ENCODE measurements at places on chromosomes 3 and 15. TPM values are rescaled to one million over a fixed set of nuclear protein-coding genes. Genes with fewer than 3 reads are reported as not detected.

PIGZ gene
- 2.5 TPM for polyA plus RNA-seq

SLC25A36 gene
- 43.6 TPM for polyA plus RNA-seq

NUP210 gene
- polyA plus RNA-seq: 9.8 TPM

GRCh38 chr3:38649500-38650247, at the start of gene SCN5A:
Gene SCN5A, minus strand, starts transcription at chr3:38649687. Its CDS starts 16,380 bp downstream, at chr3:38633307.
- H3K27ac ChIP-seq: peak within 1 kb of the TSS; percentile 79
- peaks cover 28% of the 10 kb centered on the region for H3K27me3 ChIP-seq
- peak; percentile 82 for DNase-seq
- peak within 1 kb of the TSS; percentile 15 for H3K4me3 ChIP-seq

DAPK2 gene
- polyA plus RNA-seq: 20.5 TPM

CSTA gene
- 45.9 TPM for polyA plus RNA-seq

GRCh38 chr15:63446255-63446654, 58.1 kb upstream of the USP3 start:
- no peak overlapping the region for H3K4me3 ChIP-seq
- no peak for DNase-seq
- no peaks in the 10 kb centered on the region for H3K27me3 ChIP-seq
- peaks cover 5% of the 10 kb centered on the region for H3K4me1 ChIP-seq
- no peak overlapping the region for H3K27ac ChIP-seq
- no peaks in the 10 kb centered on the region for H3K36me3 ChIP-seq

BLOC1S6 gene
- polyA plus RNA-seq: 15.2 TPM

ISLR gene
- 2.8 TPM for polyA plus RNA-seq

GHSR gene
- not detected for polyA plus RNA-seq

DNA sequence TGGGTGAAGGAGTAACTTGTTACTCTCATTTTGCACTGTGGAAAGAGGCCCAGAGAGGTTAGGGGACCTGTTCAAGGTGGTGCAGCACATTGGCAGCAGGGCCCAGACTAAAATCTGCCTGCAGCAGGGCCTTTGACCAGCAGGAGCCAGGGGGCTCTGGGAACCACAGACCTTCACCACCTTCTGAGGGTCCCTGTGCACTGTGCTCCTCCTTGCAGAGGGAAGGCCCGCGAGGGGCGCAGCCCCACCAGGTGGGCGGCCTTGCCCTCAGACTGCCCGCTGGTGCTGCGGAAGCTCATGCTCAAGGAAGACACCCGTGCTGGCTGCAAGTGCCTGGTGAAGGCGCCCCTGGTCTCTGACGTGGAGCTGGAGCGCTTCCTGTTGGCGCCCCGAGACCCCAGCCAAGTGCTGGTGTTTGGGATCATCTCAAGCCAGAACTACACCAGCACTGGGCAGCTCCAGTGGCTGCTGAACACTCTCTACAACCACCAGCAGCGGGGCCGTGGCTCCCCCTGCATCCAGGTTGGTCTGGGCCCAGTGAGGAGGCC, 61.5 kb upstream of the FGD5 start:
- no peaks in the 10 kb centered on the region for H3K36me3 ChIP-seq
- no peak overlapping the region for H3K27ac ChIP-seq
- no peak for DNase-seq
- no peaks in the 10 kb centered on the region for H3K27me3 ChIP-seq
- no peak overlapping the region for H3K4me3 ChIP-seq

LRRC15 gene
- polyA plus RNA-seq: 0.08 TPM

GRCh38 chr15:80188251-80188650, 35.5 kb downstream of the FAH start:
- H3K36me3 ChIP-seq: peaks cover 24% of the 10 kb centered on the region
- H3K27ac ChIP-seq: no peak overlapping the region
- H3K4me3 ChIP-seq: no peak overlapping the region
- H3K27me3 ChIP-seq: no peaks in the 10 kb centered on the region

- H3K27ac ChIP-seq: peak overlapping the region; percentile 91
- peak; percentile 86 for DNase-seq
- H3K27me3 ChIP-seq: no peaks in the 10 kb centered on the region
Measured at GRCh38 chr15:91824256-91824655, 29.3 kb upstream of the SLCO3A1 start.

GOLGA6L9 gene
- 12.2 TPM for polyA plus RNA-seq

SCN11A gene
- polyA plus RNA-seq: 0.04 TPM

DNA sequence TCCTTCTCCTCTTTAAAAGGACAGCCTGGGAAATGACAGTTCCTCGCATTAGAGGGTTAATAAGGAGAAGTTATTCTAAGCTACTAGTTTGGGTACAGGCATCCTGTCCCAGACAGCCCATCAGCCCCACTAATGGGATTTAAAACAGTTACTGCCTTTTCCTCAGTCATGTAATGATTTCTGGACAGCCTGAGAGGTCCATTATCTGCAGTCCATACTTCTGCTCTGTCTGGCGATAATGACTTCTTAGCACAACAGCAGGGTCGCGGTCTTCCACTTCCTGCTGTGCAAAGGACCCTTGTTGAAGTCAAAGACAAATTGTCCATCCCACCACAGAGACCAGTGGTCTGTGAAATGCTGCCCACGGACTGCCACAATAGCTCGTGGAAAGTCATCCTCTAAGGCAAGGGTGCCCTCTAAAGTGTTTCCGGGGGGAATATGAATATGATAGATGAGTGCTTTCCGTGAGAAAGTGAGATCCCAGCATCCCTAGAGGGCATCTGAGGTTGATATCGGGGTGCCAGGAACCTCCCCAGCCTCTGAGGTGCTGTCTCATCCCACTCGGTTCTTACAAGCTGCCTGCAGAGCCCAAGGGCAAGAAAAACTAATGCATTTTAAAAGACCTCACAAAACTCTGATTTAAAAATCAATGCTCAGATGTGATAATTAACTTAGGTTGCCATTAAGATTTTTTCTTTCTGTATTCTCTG, 100.7 kb downstream of the SHOX2 start:
- no peak for DNase-seq
- no peaks in the 10 kb centered on the region for H3K36me3 ChIP-seq
- no peaks in the 10 kb centered on the region for H3K4me1 ChIP-seq
- H3K27ac ChIP-seq: no peak overlapping the region

DNA sequence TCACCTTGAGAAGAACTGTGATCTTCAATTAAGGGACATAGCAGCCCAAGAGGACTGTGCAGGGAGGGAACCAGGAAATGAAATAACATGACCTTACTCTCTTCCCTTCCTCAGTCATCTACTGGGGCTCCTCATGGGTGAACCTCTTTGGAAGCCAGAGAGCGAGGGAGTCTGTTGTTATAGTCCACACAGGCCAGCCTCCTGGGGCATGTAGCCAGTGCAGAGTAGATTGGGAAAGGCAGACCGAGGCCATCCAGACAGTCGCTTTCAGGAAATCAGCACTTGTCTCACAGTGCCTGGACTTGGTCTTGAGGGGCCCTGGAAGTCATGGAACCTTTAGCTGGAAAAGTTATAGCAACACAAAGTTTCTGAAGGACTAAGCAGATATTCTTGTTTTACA, 6.1 kb downstream of the CRTAP start:
- no peak overlapping the region for H3K4me3 ChIP-seq
- DNase-seq: no peak
- H3K27ac ChIP-seq: no peak overlapping the region
- peaks cover 13% of the 10 kb centered on the region for H3K4me1 ChIP-seq
- H3K27me3 ChIP-seq: no peaks in the 10 kb centered on the region
- peaks cover 5% of the 10 kb centered on the region for H3K36me3 ChIP-seq

TGM4 gene
- not detected for polyA plus RNA-seq

GRCh38 chr3:155859859-155860258, 5.6 kb upstream of the SLC33A1 start:
- H3K4me3 ChIP-seq: no peak overlapping the region
- no peaks in the 10 kb centered on the region for H3K27me3 ChIP-seq
- H3K27ac ChIP-seq: no peak overlapping the region
- H3K36me3 ChIP-seq: no peaks in the 10 kb centered on the region

DNA sequence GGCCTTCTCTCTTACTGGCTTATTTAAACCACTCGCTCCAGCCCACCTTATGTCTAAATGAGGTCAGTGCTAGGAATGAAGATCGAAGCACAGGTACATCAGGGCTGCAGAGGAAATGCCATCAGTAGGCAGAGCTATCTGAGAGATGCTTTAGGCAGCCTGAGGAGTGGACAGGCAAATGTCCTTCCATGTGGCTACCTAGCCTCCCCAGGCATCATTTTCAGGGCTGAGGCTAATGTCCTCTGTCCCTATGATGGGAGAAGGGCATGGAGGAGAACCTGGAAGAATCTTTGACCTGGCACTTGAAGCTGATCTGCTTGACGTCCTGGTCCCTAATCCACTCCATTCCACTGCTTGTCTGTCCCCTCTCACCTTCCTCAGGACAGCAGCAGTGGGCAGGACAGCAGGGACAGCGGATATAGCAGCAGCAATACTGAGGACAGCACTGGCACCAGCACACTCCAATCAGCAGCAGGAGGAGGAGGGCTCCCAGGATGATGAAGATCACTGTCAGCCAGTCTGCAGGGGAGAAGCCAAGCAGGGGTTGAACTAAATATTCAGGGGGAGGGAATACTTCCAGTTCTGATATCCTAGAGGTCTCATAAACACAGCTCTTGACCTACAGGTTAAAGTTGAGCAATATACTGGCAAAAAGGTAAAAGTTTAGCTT, 21.0 kb downstream of the ILDR1 start:
- no peak for DNase-seq
- no peaks in the 10 kb centered on the region for H3K36me3 ChIP-seq
- no peaks in the 10 kb centered on the region for H3K4me1 ChIP-seq
- H3K27ac ChIP-seq: no peak overlapping the region
- no peak overlapping the region for H3K4me3 ChIP-seq

- H3K36me3 ChIP-seq: peaks cover 3% of the 10 kb centered on the region
- H3K4me1 ChIP-seq: peaks cover 18% of the 10 kb centered on the region
- no peaks in the 10 kb centered on the region for H3K27me3 ChIP-seq
- H3K4me3 ChIP-seq: no peak overlapping the region
- H3K27ac ChIP-seq: no peak overlapping the region
Measured at GRCh38 chr15:64044300-64045100, 1.8 kb downstream of the DAPK2 start.

DNA sequence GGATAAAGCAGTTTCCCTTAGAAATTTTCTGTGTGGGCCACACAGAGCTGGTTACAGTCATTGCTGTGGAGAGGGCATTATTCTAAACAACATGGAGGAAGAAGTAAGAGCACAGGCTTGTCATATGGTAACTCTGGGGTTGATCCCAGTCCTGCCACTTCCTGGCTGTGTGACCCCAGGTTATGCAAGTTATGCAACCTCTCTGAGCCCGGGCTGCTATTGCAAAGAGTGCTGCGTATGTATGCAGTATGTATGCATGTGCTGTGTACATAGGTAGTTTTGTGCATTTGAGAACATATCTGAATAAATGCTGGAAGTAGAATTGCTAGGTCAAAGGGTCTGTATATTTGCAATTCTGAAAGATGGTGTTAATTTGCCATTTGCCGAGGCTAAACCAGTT, 9.2 kb downstream of the SPSB4 start:
- H3K36me3 ChIP-seq: no peaks in the 10 kb centered on the region
- no peak overlapping the region for H3K4me3 ChIP-seq
- peaks cover 20% of the 10 kb centered on the region for H3K4me1 ChIP-seq
- H3K27me3 ChIP-seq: no peaks in the 10 kb centered on the region
- no peak overlapping the region for H3K27ac ChIP-seq

UROC1 gene
- polyA plus RNA-seq: 0.08 TPM

- H3K4me3 ChIP-seq: no peak overlapping the region
- no peaks in the 10 kb centered on the region for H3K27me3 ChIP-seq
- no peaks in the 10 kb centered on the region for H3K4me1 ChIP-seq
- H3K27ac ChIP-seq: no peak overlapping the region
- H3K36me3 ChIP-seq: peaks cover 47% of the 10 kb centered on the region
- DNase-seq: no peak
Measured at GRCh38 chr3:127011270-127011992, 28.5 kb downstream of the PLXNA1 start.

DNA sequence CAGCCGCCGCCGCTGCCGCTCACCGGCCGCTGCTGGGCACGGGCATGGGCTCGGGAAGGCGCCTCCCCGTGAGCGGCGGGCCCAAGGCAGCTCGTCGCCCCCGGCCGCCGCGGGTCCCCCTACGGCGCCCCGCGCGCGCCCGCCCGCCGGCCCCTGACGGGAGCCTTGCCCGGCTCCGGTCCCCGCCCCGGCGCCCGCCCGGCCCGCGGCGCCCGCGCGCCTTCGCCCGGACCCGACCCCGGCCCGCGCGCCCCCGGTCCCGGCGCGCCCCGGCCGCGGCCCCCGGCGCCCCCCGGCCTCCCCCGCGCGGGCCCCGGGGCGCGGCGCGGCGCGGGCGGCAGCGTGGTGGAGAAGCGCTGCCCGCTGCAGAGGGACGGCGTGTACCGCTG, 177.7 kb downstream of the OR4M2 start:
- H3K4me1 ChIP-seq: no peaks in the 10 kb centered on the region
- H3K27me3 ChIP-seq: no peaks in the 10 kb centered on the region
- no peak overlapping the region for H3K4me3 ChIP-seq
- no peaks in the 10 kb centered on the region for H3K36me3 ChIP-seq
- DNase-seq: no peak
- no peak overlapping the region for H3K27ac ChIP-seq

DNA sequence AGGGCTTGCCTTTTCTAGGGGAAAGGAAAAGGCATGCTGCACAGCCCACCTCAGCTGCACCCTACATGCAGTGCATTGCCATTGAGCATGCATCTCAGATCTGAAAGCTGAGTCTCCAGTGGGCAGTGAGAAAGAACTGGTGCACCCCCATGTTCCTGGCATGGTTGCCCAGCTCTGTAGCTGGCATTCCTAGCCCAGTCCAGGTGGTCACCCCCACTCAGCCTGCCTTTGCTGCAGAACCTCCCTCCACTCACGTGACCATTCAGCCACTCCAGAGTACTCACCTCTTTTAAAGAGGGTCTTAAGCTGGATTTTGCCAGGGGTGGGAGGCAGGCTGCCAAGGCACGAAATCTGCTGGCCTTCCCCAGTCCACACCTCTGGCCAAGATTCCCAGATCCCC, 208.6 kb upstream of the TOPAZ1 start:
- H3K36me3 ChIP-seq: no peaks in the 10 kb centered on the region
- no peaks in the 10 kb centered on the region for H3K27me3 ChIP-seq
- no peak overlapping the region for H3K4me3 ChIP-seq
- H3K27ac ChIP-seq: no peak overlapping the region
- no peak for DNase-seq
- H3K4me1 ChIP-seq: no peaks in the 10 kb centered on the region

C2CD4B gene
- polyA plus RNA-seq: 3.4 TPM

RAB6B gene
- 1.8 TPM for polyA plus RNA-seq

GRCh38 chr3:53202331-53203015, 41.5 kb downstream of the PRKCD start:
- no peak overlapping the region for H3K27ac ChIP-seq
- H3K27me3 ChIP-seq: no peaks in the 10 kb centered on the region
- no peak overlapping the region for H3K4me3 ChIP-seq
- no peak for DNase-seq
- no peaks in the 10 kb centered on the region for H3K4me1 ChIP-seq
- no peaks in the 10 kb centered on the region for H3K36me3 ChIP-seq

- no peaks in the 10 kb centered on the region for H3K36me3 ChIP-seq
- no peaks in the 10 kb centered on the region for H3K27me3 ChIP-seq
- DNase-seq: no peak
- H3K4me3 ChIP-seq: no peak overlapping the region
- H3K4me1 ChIP-seq: no peaks in the 10 kb centered on the region
- no peak overlapping the region for H3K27ac ChIP-seq
Measured at GRCh38 chr3:181298421-181298820, 308.9 kb upstream of the DNAJC19 start.

TTC21A gene
- 9.2 TPM for polyA plus RNA-seq

PCLAF gene
- polyA plus RNA-seq: 36.2 TPM
